ENCODE measurements at places on chromosomes 16 and 17. TPM values are rescaled to one million over a fixed set of nuclear protein-coding genes. Genes with fewer than 3 reads are reported as not detected.

The MT1A gene
- total RNA-seq = not detected

The TERB1 gene
- total RNA-seq = not detected

DNA sequence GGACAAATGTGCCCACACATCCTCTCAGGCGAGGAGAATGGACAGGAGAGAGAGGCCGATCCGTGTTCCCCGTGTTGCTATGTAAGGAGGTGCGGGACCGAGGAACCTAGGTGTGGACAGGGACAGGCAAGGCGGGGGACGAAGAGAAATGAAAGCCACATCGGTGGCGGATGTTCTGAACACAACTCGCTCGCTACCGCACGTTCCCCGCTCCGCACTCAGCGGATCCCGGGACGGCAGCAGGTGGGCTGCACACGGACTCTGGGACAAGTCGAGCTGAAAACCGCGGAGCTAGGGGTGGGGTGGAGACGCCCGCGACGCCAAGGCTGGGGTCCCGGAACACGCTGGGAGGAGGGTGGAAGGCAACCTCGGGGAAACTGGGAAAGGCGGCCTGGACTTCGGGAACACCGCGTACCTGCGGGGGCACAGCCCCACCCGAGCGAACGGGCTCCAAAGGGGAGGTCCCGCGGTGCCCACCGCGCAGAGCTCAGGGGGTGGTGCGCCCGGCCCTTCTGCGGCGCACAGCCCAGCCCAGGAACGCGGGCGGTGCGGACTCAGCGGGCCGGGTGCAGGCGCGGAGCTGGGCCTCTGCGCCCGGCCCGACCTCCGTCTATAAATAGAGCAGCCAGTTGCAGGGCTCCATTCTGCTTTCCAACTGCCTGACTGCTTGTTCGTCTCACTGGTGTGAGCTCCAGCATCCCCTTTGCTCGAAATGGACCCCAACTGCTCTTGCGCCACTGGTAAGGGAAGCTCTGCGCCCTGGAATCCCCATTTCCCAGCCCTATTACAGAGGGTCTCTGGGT, at the start of gene MT1E:
TSS of gene MT1E (plus strand) at position 642 of the 803 bp plus-strand sequence. CDS start at position 713, 71 bp downstream.
- peak; percentile 81 for DNase-seq

DNA sequence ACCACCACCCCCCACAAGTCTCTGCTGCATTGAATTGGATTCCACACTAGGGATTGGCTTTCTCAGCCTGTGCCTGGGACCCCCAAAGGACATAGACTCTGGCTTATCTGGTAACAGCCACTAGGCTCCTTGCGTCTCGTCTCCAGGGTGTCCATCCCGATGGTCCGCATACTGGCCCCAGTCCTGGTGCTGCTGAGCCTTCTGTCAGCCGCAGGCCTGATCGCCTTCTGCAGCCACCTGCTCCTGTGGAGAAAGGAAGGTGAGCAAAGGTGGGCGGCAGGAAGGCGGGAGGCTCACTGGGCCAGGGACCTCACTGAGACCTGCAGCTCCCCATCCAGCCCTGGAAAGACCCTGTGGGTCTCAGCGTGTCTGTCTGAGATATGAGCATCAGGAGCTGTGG, 8.1 kb downstream of the CD300LG start:
- no peak for DNase-seq

DNA sequence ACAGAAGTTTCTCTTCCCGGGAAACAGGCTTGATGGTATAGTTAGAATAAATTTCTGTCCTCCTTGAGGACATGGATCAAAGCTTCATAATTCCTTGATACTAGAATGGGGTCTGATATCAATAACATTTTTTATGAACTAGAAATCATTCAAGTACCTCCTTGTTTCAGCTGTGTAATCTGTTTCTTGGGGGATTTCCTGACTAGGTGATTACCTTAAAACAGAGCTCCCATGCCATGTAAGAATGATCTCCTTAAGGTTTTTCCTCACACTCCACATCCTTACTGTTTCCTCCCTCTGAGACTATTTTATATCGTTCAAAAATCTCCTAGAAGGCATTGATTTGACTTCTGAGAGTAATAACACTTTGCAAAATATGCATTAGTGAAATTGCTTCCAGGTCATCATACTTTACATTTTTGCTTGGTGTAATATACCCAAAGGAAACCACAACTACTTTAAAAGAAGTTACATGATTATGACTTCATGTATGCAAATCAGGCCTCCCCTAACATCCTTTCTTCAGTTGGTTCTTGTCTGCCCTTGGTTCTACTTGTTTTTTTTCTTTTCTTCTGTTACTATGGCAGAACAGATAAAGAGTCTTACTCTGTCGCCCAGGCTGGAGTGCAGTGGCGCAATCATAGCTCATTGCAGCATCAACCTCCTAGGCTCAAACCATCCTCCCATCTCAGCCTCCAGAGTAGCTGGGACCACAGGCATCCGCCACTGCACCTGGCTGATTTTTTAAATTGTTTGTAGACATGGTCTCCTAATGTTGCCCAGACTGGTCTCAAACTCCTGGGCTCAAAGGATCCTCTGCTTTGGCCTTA, 388.8 kb downstream of the ZFHX3 start:
- no peak for DNase-seq

- no peak for DNase-seq
Measured at GRCh38 chr16:11792410-11793241, 4.4 kb downstream of the ZC3H7A start.

DNA sequence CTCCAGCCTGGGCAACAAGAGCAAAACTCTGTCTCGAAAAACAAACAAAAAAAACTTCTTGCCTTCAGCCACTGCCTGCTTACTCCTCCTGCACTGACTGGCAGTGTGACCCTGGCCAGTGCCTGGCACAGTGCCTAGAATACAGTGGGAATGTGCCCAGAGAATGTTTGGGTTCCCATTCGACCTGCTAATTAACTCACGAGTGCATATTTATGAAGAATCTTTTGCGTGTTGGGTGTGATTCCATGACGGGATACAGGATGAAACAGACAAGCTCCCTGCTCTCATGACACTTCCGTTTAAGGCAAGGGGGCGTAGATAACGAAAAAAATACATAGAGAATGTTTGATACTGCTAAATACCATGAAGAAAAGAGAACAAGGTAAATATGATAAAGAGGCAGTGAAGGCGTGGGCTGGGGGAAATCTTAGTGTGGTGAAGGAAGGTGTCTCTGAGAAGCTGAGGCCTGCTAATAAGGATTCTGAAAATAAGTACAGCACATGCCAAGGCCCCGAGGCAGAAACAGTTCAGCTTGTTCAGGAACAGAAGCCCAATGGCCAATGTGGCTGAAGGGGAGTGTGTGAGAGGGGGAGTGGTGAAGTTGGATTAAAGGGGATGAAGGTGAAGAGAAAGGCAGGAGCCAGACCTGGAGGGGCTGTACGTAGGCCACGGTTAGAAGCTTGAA, 4.3 kb downstream of the ABI3 start:
- DNase-seq = peak; percentile 78

The NAA60 gene
- 19.9 TPM for total RNA-seq

GRCh38 chr17:56893503-56893902, 20.3 kb downstream of the TRIM25 start:
- DNase-seq = no peak

- no peak for DNase-seq
Measured at GRCh38 chr17:49369089-49369488, 7.0 kb upstream of the ZNF652 start.

DNA sequence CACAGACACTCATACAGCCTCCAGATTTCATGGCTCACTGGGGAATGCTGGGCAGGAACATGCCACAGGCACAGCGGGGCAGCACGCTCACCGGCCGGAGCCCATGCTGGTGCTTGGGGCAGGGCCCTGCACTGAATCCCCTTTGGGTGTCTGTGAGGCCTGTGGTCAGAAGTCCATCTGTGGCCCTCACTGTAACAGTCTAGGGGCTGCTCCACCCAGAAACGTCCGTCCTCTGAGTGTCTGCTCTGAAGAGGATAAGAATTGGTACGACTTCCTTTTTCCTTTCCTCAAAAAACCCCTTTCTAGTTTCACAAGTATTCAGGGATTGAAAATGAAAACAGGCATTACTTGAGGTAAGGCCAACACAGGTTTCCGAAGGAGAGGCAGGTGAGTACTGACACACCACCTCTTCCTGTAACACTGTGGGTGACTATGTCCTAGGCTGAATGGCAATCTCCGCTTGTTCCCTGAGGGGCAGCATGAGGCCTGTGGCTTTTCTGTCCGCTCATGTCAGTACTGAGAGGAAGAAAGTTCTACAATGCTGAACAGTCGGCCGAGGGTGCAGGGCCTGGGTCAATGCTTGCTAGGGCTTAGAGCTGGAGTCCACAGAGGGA, 42.5 kb downstream of the TMEM11 start:
- DNase-seq = no peak

DNA sequence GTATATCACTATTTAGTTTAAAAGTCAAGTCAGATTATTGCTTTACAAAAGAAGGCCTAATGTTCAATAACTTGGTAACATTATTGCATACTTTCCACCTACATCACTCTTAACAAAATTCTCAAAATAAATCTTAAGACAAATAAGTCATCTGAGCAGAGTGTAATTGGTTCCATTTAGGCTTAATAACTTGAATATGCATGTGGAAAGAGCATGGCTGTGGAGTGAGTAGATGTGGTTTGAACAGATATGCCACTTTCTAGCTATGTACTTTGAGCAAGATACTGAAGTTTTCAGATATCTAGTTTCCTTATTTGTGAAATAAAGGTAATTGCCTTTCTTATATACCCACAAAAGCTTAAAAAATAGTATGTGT, 6.7 kb upstream of the EVI2A start:
- DNase-seq = no peak

DNA sequence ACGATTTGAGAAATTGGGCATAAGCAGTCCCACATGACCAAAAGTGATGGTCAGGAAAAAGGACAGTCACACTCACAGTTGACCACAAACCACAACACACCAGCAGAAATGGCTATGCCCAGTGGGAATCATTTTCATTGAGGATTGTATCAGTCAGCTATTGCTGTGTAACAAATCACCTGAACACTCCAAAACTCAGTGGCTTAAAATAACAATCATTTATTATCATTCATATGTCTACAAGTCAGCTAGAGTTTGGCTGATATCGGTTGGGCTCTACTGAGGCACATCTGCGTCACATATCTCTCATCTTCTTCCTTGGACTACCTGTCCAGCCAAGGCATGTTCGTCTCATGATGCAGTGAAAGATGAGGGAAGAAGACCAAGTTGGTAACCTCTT, 93.3 kb downstream of the CMC2 start:
- no peak for DNase-seq

The SLC5A11 gene
- 0.17 TPM for total RNA-seq

The CLEC3A gene
- total RNA-seq = not detected

The MFSD11 gene
- 29.5 TPM for total RNA-seq

GRCh38 chr17:52233176-52233575, 74.7 kb upstream of the CA10 start:
- no peak for DNase-seq

- DNase-seq = peak; percentile 60
Measured at GRCh38 chr17:56593086-56593645, 333 bp upstream of the NOG start.

GRCh38 chr16:89041571-89042481, 51.8 kb upstream of the ACSF3 start:
- DNase-seq = no peak

DNA sequence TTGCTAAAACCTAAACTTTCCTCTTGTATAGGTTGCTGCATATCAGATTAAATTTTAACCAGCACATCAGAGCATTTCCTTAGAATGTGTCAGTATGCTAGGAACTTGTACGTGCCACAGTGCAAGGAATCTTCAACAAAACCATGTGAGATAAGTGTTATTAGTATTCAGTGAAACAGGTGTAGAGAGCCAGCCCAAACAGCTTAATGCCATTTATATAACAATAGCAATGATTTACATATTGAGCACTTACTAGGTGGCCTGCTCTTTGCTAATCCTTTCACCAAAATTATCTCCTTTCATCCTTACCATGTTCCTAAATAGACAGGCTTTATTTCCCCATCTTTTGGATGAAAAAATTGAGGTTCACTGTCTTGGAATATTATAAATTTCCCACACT, 485.7 kb downstream of the HS3ST4 start:
- DNase-seq = no peak

- no peak for DNase-seq
Measured at GRCh38 chr16:27232901-27233625, 29.7 kb downstream of the KDM8 start.

The PRSS53 gene
- total RNA-seq = 2.0 TPM

DNA sequence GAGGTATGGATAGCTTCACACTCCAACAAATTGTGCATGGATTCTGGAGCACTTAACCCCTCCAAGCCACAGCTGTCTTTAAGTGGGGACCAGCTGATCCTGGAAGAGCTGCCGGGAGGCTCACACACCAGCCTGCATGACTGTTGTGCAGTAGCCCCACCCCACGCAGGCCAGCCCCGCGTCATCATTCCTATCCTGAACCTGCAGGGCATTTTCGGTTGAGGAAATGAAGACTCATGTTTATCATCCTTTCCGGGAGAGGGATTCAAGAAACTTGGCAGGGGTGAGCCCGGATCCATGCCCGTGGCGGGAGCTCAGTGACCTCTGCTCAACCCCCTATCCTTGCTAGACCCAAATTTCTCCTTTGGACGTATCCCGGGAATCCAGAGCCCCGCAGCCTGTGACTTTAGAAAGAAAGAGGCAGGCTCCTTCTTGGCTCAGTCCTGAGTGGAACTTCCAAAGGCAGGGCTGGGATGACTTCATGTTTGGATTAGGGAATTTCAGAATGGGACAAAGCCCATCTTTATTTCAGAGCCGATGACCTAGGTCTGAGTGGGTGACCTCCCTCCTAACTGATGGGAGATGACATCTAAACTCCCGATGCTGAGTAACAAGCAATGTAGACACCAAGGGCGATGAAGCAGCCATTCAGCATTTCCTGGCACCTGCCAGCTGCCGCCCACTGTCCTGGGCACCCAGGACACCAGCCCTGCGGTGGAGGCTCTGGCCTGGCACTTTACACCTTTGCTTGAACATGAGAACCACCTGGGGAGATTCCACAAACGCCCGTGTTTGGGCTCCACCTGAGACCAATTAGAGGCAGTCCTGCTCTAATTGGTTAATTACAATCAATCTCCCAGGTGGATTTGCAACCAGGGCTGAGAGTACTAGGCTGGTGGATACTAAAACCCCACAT, 43.3 kb upstream of the CMIP start:
- peak; percentile 90 for DNase-seq

GRCh38 chr17:56064506-56064905, 88.8 kb upstream of the ANKFN1 start:
- DNase-seq = no peak

- no peak for DNase-seq
Measured at GRCh38 chr16:13120557-13120956, 219.2 kb downstream of the SHISA9 start.

- DNase-seq = no peak
Measured at GRCh38 chr16:83975590-83976260, 7.7 kb downstream of the NECAB2 start.

- DNase-seq = no peak
Measured at GRCh38 chr16:345772-346171, 6.8 kb downstream of the AXIN1 start.

DNA sequence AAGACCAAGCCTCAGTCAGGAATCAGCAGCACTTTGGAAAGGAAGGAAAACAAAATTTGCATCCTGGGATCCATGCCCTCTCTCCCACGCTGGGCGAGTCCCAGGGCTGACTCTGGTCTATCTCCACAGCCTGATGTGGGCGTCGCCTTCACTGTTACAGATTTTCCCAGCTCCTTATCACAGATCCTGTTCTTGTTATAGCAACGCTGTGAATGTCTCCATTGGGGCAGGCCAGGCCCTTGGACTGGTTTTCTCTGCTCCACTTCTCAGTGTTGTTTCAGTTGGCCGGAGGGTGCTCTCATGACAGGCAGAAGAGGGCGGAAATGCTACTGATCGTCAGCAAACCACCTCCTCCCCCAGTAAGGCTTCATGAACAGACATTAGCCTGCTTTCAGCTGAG, 127.9 kb upstream of the CDH11 start:
- no peak for DNase-seq

The KRTAP4-5 gene
- not detected for total RNA-seq

- DNase-seq = peak; percentile 40
Measured at GRCh38 chr17:27506348-27507218, 50.3 kb downstream of the KSR1 start.

GRCh38 chr17:35878361-35878760, 1.8 kb downstream of the CCL5 start:
- DNase-seq = no peak

All from dermis blood vessel endothelial cell (primary cell).